ENCODE measurements at places on chromosomes 1 and 21.

DNA sequence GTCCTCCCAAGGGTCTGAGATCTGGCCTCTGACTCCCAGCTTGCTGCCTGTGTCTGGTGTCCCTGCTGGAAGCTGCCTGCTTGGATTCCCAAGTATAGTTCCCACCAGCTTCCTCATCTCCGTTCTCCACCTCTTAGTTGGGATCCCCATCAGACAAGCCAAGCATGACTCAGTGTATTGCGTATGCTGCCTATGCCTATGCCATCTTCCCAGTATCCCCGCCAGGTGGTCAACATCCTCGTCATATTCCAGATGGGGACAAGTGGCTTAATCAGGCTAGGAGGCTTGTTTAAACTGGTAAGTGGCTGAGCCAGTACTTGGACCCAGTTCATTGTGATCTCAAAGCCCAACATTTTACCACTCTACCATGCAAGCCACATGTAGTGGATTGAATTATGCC, 204.4 kb downstream of the GRIK3 start:
- DNase-seq = no peak

DNA sequence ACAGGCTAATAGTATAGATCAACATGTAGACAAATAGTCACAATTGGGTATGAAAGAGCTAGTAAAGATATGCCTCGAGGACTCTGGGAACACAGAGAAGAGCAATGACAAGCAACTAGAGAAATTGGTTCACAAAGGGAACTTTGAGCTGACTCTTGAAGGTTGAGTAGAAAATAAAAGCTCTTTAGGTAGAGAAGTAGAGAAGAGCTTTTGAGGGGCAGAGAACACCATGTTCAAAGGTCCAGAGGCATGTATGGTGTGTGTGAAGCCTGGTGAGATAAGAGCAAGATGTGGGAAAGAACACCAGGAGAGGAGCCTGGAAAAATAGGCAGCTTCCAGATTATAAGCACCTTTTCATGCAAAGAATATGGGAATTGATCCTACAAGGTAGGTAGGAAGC, 109.7 kb upstream of the MAGI3 start:
- DNase-seq = no peak

GRCh38 chr21:17602874-17603273, 9.8 kb downstream of the BTG3 start:
- no peak for DNase-seq

GRCh38 chr1:17281775-17282181, 26.2 kb upstream of the PADI4 start:
- DNase-seq = no peak

GRCh38 chr21:42062236-42063022, 8.7 kb upstream of the UMODL1 start:
- DNase-seq = no peak

GRCh38 chr1:31658721-31659120, 14.0 kb upstream of the PEF1 start:
- no peak for DNase-seq

DNA sequence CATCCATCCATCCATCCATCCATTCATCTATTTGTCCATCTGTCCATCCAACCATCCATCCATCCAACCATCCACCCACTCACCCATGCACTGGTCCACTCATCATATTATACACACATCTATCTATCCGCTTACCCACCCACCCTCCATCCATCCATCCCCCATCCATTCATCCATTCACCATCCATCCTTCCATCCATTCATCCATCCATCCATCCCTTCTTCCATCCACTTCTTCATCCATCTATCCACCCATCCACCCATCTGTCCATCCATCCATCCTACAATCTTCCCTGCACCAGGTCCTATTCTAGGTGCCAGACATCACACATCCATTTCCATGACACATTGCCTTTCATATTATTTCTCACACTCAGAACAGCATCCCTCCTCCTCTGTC, 87.1 kb upstream of the ROR1 start:
- no peak for DNase-seq

DNA sequence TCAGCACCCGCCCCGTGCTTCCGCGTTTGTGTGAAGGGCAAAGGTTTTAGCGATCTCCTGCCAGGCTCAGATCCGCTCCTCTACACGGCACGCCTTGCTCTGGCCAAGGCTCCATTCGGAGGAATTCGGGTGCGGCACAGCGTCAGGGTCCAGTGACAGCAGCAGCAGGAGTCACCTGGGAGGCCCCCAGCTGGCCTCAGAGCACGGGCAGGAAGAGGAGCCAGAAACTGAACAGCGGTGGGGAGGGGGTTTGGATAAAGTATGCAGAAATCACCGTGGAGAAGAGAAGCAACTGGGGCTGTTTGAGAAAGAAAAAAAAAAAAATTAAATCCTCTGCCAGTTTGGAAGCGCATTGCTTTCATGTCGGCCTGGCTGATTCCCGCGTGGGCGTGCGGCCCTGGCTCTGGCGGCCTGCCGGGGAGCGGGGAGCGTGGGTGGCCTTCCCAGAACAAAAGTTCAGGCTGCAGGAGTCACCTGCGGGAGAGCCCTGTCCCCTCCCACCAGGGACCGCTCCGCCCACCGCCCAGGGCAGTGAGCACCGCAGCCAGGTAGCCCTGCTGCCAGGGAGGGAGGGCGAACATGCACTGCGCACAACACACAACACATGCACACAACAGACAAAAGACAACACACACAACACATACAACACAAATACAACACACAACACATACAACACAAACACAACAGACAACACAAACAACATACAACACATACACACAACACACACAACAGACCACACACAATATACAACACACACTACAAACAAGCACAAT, 107.6 kb downstream of the ETS2 start:
- peak; percentile 89 for DNase-seq

DNA sequence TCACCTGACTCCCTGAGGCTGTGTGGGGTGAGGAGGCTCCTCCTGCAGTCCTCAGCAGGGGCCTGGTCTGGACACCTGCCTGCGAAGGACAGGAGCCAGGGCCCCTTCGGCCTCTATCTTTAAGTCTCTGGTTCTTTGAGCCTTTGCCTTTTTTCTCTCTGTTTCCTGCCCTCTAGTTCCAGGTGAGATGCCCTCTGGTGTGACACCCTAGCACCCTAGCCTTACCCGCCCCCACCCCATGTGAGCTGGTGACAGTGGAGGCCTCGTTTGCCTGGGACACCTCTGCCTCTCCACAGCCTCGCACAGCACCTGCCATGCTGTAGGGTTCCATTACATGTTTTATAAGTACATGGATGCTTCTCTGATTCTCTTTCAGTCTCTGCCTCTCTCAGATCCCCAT, 47.3 kb downstream of the DDX20 start:
- no peak for DNase-seq

DNA sequence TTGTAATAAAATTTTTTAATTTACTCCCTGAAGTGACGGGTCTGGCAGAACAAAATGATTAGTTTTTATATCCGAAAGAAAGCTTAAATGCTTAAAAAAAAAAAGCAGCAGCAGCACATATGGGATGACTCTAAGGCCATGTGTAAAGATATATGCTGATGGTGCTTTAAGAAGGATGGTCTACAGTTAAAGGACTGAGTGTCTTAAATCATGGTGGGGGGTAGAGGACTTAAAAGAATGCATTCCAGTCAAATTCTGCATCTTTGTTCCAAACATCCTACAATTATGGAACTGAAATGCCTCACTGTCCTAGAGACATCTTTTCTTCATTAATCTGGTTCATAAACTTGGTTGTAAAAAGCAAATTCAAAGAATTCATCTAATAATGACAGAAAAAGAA, 7.0 kb downstream of the KDM5B start:
- no peak for DNase-seq

DNA sequence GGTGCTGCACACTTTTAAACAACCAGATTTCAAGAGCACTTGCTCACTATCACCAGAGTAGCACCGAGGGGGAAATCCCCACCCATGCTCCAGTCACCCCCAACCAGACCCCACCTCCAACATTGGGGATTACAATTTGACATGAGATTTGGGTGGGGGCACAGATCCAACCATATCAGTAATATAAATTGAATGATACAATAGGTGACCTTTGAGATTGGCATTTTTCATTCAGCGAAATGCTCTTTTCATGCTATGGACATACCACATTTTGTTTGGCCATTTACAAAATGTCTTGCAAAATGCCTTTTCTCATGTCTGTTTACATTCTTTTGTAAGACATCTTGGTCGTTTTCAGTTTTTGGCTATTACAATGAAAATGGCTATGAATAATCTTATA, 23.9 kb downstream of the RYR2 start:
- DNase-seq = no peak

- no peak for DNase-seq
These were observed 28.3 kb downstream of the HEATR1 start for GRCh38 chr1:236576004-236576403.

DNA sequence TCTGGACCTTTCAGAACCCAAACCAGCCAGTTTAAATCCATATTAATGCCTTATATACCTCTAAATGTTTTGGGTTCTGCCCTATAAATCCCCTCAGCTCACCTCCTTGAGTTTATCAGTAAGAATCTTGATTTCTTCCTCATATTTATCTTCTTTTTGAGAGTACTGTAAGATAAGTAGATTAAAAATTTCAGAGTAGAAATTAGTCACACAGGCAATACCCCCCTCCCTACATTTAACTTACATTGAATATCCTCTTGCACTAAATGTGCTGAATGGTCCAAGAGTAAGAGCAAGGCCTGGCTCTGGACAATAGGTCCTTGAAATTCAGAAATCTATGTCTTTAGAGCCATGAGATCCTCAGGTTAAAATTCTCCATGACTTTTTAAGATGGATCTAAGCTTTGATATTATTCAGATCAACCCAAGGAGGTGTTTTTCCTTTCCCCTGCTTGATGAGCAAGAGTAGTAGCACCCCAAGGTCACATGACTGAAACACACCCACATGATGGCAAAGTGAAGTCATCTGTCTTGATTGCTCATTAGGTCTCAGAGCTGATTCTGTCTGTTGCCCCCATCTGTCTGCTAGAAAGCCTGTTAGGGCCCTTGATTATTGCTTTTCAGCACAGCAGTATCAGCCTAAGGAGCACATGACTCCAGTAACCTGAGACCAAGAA, 15.8 kb upstream of the NUP210L start:
- DNase-seq = no peak

GRCh38 chr1:30111431-30111830, 612.0 kb downstream of the MATN1 start:
- no peak for DNase-seq

DNA sequence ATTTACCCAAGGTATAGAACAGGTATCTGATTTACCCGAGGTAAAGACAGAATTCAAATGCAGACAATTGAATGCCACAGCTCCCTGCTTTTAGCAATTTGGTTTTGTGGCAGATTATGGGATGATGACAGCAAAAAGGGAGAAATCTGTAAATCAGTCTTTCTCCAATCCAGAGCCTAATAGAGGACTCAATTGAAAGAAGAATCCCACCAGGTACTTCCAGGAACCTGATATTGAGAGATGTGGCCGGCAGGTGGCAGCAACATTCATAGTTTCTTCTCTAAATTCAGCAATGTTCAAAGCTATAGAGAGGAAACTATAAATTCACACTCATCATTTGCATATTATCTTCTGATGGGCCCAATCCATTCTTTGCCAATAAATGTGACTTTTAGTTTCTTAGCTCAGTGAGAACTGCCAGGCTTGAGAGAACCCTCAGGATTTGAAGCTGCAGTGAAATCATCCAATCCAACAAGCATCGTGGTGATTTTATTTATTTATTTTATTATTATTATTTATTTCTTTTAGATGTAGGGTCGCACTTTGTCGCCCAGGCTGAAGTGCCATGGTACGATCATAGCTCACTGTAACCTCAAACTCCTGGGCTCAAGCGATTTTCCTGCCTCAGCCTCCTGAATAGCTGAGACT, 9.8 kb upstream of the PHACTR4 start:
- DNase-seq = no peak

DNA sequence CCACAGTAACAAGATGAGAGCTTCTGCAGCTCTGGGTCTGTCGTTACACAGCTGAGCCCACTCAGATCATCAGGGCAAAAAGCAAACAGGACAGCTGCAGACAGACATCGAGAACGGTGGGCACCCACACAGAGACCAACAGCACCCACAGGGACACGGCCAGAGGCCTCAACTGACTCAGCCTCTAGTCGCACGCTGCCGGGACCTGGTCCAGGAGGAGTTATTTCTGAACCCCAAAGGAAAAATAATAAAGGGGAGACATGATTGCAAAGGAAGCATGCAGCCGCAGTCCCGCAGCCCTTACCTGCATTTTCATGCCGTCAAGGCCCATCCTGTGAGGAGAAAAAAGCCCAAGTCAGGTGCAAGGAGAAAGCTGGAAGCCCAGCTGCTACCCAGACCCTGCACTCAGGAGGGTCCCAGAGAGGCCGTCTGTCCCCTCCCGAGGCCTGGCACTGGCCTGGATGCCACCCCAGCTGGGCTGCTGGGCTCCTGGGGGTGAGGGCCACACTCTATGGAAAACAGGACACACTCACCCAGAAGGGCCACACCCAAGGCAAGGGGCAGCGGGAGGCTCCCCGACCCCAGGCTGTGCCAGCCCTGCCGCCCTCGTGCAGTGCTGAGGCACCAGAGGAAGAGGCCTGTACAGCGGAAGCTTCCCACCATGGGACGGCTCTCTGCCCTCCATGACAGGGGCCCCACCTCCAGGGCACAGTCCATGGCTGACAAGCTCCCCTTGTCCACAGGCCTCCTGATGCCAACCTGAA, 15.7 kb downstream of the LSS start:
- DNase-seq = peak; percentile 61

- no peak for DNase-seq
These were observed 28.3 kb downstream of the LAMC1 start for GRCh38 chr1:183051546-183051945.
